H1 (cell line): ENCODE measurements at places on chromosomes 2 and 18.

- no peak for DNase-seq
Measured at GRCh38 chr2:228038967-228039366, 142.5 kb downstream of the SPHKAP start.

- DNase-seq, result no peak
Measured at GRCh38 chr2:18398833-18399232, 161.6 kb downstream of the RDH14 start.

DNA sequence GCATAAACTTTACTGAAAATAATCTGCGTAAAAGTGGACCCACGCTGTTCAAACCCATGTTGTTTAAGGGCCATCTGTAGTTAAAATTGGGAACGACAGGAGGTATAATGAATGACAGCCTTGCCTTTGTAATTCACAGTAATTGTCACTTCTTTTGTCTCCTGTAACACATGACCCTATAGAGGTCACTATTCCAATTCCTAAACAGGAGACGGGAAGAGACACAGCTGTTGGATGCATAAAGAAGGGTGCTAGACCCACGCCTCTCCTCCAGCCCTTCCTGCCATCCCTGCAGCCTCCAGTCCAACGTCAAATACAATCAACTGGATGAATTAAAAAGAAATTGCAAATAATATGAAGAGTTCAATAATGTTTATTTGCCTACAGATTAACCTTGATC, 63.1 kb upstream of the NFATC1 start:
- no peak for DNase-seq

DNA sequence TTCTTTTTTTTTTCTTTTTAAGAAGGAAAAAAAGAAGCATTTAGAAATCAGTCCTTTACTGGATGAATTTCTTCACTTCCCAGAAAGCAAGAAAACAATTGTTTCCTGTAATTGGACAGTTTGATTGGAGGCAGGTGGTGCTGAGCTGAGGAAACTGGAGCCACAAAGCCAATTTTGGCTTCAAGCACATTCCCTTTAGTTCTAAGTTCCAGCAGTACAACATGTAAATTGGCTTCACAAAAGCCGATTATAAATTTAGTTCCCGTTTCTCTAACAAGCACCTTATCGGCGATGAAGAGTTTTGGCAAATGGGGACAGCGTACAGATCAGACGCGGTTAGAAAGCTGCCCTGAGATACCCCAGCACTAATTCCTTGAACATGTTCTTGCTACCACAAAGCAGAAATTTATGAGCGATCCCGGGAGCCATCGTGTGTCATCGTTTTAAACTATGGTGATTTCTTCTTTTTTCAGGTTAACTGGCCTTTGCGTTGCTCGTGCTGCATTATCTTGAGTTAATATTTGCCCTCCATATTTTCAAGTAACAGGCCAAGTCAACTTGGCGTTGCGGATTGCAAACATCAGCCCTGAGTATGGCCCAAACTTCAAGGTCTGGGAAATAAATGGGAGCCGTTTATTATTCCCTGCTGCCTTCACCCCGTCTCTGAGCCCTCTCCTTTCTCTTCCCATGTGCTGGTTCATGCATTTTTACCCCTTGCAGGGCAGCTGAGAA, 190.4 kb upstream of the ID2 start:
- no peak for DNase-seq

DNA sequence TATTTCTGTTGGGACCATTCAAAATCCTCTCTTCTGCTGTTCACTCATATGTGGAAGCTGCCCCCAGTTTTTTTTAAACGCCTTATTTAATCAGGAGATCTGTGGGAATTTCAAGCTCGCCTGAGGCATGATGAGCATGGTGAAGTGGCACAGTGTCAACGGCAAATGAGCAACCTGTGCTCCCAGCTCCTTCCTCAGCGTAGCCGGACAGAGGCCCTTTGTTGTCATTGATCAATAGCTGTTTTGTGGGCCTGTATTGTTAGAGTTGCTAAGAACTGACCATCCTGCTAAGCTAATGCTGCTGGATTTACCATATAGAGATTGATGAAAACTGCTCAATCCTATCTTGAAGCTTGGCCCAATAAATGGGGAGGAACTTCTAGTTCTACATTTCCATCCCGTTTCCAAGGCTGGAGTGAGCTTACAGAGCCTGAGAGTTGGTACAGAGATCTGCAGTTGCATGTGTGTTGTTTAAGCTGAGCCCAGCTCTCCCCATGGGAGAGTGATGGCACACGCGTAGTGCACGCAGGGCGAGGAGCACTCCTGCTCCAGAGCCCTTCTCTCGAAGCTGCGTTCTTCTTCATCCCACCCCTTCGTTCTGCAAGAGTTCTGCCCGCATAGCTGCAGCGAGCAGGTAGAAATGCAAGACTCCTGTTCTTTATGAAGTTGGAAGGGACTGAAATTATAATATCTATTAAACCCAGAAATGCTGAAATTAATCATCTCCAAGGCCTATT, 108.8 kb downstream of the RTN4 start:
- no peak for DNase-seq
